ENCODE measurements at places on chromosomes 4 and X.

- DNase-seq, result no peak
Observed at GRCh38 chr4:13218326-13218958, 265.7 kb downstream of the RAB28 start.

DNA sequence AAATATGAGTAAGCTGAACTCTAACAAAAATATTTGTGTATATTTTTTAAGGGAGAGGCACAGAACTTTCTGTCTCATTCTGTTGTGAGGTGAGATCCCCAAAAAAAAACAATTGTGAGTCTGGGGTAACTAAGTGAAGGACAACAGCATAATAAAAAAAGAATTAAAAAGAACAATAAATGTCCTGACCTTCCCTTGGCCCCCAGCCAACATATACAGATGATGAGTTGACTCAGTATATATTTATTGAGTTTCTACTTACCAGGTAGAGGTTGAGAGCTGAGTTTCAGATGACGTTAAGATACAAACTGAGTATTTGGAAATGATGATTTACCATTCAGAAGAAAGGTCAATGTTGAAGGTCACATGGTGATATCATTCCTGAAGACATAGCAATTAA, 239.5 kb downstream of the KCNIP4 start:
- DNase-seq, result no peak

DNA sequence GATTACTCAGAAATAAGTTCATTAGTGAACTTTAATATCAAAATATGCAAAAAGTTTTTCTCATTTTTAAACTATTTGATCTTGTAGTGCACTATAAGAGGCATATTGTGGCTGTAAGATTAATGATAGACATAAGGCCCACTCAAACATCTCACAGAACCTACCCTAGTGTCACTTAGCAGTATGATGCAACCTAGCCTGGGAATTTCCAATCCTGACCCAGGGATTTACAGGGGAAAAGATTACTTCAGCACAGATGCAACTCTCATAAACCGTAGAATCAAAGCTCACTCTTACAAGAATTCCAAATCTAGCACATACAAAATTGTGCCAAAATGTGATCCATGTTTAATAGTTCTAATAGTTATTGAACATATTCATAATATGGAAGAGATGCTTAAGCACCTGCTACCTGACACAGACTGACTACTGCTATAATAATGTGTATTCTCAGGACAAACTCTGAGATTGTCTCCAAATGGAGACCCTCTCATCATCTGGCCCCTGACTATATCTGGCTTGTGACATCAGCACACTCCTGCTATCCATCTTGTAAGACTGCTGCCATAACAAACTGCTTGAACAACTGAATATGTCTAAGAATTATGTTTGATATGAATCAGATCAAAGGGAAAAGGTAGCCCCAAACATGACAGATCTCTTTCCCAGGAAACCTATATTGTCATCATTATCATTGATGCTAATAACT, 271.9 kb downstream of the PABPC4L start:
- no peak for DNase-seq

GRCh38 chr4:109969919-109970318, 57.2 kb downstream of the EGF start:
- DNase-seq, result no peak

DNA sequence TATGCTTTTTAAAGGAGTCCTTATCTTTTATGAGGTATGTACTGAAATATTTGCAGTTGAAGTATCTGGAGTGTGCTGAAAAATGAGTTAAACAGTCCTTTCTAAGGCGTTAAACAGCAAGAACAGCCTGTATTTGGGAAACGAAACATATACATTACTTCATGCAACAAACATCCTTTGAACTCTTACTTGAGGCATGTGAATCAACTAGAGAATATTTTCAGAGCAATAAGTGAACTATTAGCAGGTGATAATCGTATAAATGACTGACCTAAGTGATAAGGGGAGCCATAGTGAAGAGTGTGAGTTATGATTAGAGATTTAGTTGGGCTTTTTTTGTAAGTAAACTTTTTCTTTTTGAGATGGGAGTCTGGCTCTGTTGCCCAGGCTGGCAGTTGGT, 45.9 kb upstream of the RHOH start:
- no peak for DNase-seq

DNA sequence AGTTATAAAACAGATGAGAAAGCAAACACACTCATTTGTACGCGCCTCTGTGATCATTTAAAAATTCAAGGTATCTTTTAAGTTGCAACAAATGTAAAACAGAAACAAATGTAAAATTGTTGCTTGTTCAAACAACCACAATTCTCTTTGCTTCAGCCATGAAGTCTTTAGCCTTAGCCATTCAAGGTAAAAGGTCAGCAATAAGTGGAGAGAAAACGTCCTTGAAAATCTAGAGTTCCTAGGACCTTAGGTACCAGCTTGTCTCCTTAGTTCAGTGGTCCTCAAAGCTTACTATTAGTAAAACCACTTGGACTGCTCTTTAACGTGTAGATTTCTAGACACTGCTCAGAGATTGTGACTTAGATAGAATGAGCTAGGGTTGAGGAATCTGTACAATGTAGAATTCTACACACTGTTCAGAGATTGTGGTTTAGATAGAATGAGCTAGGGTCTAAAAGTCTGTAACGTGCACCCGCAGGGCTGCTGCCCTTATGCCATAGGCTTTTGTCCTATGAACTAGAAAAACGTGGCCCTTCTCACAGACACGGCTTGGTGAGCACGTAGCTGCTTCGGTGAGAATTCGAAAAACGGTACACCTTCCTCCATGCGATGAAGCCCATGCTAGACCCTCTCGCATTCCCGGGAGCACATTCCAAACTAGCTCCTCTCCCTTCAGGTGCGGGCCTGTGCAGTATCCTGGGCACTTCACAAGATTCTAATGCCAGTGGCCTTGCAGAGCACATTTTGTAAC, 1.7 kb downstream of the PLAC8 start:
- peak; percentile 59 for DNase-seq

- DNase-seq, result no peak
Observed at GRCh38 chr4:22901631-22902030, 208.9 kb downstream of the GBA3 start.

DNA sequence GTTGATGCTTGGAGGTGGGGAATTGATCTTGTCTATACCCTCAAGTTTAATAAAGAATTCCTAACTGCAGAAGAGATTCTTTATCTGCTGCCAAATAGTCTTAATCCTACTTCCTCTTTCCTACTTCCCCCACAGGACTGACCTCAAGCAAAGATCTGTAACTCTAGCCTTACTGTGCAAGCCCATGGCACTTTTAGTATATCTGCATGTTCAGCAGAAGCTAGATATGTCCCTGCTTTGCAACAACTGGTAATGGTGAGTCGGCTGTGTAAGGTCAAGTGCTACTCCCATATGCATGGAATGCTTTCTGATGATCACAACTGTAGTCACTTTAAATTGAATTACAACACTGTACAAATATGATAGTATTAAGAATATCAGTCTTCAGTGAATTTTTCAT, 26.3 kb upstream of the PDS5A start:
- peak; percentile 67 for DNase-seq

GRCh38 chr4:171583790-171584189, 229.4 kb upstream of the GALNTL6 start:
- no peak for DNase-seq

DNA sequence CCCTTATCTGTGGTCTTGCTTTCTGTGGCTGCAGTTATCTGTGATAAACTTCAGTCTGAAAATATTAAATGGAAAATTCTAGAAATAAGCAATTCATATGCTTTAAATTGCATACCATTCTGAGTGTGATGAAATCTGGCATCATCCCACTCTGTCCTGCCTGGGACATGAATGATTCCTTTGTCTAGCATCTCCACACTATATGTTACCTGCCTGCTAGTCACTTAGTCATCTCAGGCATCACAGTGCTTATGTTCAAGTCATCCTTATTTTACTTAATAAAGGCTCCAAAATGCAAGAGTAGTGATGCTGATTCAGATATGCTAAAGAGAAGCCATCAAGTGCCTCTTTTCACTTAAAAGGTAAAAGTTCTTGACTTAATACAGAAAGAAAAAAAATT, 14.3 kb upstream of the RAB9B start:
- DNase-seq, result no peak

DNA sequence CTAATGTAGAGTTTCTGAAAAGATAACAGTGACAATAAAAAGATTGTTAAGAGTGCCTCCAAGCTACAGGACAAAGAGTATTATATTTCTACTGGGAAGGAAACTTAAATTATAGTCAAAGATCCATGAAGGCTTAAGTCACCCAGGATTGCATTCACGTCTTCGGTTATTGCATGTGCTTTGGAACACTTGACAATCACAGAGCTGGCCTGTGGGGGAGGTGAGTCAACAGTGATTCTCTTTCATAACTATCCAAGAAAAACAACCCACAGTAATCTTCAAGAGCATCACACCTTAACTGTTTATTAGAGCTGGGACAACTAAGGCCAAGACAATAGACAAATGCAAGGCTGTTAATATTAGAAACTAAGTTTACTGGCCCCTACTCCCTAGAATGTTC, 40.3 kb downstream of the PDGFC start:
- DNase-seq, result no peak

GRCh38 chr4:1368421-1369090, 21.5 kb downstream of the UVSSA start:
- no peak for DNase-seq

DNA sequence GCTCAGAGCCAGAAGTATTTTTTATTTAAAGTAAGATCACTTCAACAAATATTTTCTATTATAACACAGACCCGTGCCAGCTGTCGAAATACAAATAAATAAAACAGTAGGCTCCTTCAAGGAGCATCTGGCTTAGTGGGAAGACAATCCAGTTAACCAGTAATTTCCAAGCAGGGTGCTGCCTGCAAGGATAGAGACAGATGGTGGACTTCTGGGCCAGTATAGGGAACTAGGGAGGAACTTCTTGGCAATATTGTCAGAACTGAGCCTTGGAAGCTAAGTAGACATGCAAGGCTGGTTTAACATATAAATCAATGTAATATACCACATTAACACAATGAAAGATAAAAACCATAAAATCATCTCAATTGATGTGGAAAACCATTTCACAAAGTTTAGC, 17.0 kb upstream of the MTMR1 start:
- no peak for DNase-seq

DNA sequence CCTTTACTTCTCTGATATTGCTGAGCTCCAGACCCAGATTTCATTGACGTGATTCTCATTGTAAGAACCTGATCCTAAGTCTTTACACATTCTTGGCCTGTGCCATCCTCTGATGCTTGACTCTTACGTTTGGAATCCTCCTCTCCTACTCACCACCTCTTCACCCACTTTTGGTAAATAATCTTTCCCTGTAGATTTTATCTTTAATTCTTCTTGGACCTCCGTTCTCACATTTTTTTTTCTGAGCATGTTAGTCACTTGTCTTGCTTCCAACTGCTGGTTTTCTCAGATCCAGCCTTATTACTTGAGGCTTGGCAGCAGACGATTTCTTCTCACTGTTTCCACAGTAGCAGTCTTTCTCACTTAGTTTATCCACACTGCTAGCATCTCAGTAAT, 12.4 kb upstream of the SH3RF1 start:
- DNase-seq, result no peak

DNA sequence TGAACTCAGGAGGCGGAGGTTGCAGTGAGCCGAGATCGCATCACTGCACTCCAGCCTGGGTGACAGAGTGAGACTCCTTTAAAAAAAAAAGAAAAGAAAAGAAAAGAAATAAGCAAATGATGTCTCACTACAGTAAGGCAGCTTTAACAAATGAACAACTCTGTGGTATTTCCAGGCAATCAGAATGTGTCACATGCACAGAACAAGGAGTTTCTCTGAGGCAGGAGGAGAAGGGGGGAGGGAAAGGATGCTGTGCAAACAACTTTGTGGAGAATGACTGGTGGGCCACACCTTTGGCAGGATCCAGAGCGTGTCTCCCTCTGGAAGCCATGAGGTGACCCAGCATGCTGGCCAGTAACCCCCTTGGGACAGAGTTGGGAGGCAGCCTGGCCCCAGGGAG, 57.6 kb downstream of the RAI2 start:
- DNase-seq, result no peak

- no peak for DNase-seq
Observed at GRCh38 chr4:7610022-7610670, 175.4 kb upstream of the PSAPL1 start.

GRCh38 chrX:14927401-14927800, 54.2 kb downstream of the MOSPD2 start:
- no peak for DNase-seq

GRCh38 chr4:113049421-113050370, at the start of gene ANK2:
Gene ANK2, plus strand, starts transcription at chr4:113049653. Its CDS starts 76 bp downstream, at chr4:113049729.
- no peak for DNase-seq

- DNase-seq, result no peak
Observed at GRCh38 chr4:110612631-110613269, 10.1 kb downstream of the PITX2 start.

Data from RPMI8226 (cell line).